ENCODE measurements at places on chromosomes 7 and 10.

DNA sequence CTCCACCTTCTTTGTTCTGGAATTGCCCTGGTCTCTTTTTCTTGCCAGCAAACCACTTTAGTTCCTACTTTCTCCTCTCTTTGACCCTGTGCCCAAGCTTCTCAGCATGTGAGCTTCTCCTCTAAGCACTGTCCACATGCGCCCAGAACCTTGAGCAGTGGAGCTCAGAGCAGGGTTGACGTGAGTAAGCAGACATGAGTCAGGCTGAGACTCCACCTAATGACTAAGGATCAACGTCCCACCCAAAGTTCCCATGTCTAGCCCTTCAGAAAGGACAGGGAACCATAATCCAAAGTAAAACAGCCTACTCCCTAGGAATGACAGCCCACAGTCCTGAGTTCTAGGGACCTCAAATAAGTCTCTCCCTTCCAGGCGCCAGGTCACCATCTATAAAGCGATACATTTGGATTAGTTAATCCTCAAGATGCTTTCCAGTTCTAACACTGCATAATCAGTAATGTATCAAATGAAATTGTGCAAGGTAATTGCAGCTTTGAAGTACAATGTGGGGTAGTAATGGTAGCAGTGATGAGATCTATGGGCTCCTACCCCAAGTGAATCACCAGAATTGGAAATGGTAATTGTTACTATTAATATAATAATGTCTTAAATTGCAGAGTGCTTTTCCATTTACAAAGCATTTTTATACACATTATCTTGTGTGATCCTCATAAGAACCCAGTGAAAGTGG is 44.5 kb downstream of the KCNMA1 start:
- peak; percentile 91 for DNase-seq

DNA sequence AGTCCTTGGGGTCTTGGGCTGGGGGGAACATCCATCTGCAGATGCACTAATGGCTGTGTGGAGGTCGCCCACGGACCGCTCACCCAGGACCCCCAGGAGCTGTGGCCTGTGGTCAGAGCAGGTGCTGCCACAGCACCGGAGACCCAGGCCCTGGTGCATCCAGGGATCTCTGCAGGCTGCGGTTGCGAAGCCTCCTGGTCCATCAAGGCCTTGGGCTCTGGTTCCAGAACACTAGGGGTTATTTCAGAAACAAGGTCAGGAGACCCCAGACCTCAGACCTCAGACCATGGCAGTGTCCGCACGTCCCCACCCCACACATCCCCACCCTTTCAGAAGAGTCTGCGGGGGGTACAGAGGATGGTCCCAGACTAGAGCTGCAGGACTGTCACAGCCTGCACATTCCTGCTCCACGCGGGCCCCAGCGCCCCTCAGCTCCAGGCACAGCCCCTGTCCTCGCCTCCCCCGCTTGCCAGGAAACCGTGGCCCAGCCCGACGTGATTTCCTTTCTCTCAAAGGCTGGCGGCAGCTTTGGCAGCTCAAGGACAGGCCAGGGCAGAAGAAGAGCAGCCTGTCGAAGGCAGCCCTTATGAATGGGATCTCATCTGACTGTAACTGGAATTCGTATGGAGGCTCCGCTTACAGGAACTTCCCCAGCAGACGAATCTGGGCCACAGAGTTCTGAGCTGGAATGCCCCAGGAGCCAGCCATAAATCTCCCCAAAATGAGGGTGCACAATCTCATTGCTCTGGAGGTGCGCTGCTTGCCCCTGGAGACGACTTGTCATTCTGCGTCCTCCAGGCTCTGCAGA is 136.2 kb upstream of the RET start:
- DNase-seq, result no peak

- peak; percentile 78 for DNase-seq
Observed at GRCh38 chr7:116672596-116673456, 830 bp downstream of the MET start.

DNA sequence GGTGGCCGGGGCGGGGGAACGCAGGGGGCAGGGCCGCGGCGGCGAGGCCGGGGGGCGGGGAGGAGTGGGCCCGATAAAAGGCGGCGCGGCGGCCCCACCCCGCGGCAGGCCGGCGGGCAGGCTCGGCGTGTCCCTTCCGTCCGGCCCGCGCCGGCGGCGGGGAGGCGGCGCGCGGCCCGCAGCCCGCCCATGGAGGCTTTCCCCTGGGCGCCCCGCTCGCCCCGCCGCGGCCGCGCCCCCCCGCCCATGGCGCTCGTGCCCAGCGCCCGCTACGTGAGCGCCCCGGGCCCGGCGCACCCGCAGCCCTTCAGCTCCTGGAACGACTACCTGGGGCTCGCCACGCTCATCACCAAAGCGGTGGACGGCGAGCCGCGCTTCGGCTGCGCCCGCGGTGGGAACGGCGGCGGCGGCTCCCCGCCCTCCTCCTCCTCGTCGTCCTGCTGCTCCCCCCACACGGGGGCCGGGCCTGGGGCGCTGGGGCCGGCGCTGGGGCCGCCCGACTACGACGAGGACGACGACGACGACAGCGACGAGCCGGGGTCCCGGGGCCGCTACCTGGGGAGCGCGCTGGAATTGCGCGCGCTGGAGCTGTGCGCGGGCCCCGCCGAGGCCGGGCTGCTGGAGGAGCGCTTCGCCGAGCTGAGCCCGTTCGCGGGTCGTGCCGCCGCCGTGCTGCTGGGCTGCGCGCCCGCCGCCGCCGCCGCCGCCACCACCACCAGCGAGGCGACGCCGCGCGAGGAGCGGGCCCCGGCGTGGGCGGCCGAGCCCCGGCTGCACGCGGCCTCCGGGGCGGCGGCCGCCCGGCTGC is at the start of gene NANOS1:
Gene NANOS1 (plus strand): TSS at position 102 of the 808 bp plus-strand sequence. CDS start 88 bp downstream, at position 190.
- DNase-seq, result no peak

DNA sequence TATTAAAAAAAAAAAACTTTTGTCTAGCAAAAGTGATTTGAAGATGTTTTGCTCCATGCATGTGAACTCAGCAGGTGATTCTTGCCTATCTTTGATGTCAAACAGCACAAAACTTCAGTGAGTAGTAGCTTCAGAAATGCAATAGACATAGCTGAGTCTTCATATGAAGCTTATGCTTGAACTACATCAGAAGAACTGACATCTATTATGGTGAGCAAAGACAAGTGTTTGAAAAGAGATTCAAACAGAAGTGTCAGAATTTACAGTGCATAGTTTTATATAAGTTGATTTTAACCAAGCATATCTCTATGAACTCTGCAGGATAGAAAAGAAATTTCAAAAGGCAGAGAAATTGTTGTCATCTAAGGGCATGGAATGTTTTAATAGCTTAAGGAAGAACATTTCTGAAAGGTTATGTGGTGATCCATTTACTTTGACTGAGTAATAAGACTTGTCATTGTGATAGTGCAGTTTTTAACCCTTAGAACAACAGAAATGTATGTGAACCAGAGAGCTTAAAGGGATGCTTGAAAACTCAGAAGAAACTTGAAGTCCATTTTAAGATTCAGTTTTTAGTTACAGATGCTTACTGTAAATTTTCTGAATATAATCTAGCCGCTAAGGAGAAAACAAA is 351.4 kb downstream of the MDFIC start:
- DNase-seq, result no peak

GRCh38 chr10:19634163-19634562 is 182.1 kb upstream of the PLXDC2 start:
- no peak for DNase-seq

- DNase-seq, result no peak
Observed at GRCh38 chr7:64990936-64991335, at the start of gene ZNF117. ZNF117 (minus strand) TSS chr7:64991036.

DNA sequence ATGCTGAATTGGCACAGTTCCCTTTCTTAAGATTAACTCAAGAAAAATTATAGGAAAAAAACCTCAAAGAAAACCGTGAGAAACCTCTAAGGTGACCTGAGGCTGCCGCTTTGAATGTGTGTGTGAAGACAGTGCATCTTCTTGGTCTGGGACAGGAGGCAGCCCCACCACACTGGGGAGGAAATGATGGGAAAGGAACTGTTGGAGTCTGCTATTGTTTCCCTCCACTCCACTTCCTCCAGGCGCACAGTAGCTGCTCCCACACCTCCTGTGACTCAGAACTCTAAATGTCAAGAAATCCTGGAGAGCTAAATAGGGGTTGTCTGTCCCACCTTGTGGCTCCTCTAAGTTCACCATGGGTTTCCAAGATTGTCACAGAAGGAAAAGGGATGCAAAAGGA is 179.4 kb downstream of the PDE1C start:
- no peak for DNase-seq

DNA sequence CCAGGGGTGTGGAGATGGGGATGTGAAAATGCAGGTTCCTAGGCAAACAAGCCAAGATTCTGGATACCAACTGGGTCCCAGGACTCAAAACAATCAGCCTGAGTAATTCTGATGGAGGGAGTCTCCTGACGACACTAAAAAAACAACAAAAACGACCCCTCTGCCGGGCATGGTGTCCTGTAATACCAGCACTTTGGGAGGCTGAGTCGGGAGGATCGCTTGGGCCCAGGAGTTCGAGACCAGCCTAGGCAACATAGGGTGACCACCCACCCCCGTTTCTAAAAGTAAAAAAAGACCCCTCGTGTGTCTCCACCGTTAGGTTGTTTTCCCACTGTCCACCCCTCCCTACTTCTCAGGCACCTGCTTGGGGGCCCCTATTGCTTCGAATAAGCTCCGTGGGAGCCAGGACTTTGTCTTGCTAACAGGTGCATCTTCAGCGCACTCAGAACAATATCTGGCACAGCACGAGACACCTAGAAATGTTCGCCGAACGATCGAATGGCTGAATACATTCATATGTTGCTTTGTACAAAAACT is 743 bp upstream of the NRF1 start:
- no peak for DNase-seq

GRCh38 chr10:128850647-128851046 is 616.4 kb upstream of the MGMT start:
- no peak for DNase-seq

- DNase-seq, result no peak
Observed at GRCh38 chr7:115145512-115145911, 223.6 kb downstream of the MDFIC start.

- no peak for DNase-seq
Observed at GRCh38 chr10:25824050-25824449, 110.0 kb upstream of the MYO3A start.

DNA sequence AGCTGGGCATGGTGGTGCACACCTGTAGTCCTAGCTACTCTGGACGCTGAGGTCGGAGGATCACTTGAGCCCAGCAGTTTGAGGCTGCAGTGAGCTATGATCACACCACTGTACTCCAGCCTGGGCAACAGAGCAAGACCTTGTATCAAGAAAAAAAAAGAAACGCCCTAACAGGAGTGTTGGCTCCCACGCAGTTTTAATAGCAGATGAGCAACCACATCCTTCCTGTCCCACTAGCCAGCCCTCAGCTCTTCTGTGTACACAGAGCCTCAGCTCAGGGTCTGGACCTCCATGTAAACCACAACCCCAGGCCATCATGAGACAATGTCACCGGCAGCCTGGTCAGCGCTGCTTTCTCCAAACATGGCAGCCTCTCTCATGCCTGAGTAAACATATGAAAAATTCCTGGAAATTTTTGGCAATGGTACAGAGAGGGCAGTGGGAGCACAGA is 108.2 kb downstream of the PIP4K2A start:
- DNase-seq, result peak; percentile 99

DNA sequence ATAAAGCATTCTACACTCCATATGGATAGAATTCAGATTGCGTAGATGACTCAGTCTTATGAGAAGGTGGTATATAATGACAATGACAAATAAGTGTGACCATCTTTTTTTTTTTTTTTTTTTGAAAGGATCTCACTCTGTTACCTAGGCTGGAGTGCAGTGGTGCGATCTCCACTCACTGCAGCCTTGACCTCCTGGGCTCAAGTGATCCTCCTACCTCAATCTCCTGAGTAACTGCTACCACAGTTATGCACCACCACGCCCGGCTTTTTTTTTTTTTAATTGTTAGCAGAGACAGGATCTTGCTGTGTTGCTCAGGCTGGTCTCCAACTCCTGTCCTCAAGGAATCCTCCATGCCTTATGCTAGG is 43.2 kb upstream of the NRP1 start:
- DNase-seq, result peak; percentile 78

DNA sequence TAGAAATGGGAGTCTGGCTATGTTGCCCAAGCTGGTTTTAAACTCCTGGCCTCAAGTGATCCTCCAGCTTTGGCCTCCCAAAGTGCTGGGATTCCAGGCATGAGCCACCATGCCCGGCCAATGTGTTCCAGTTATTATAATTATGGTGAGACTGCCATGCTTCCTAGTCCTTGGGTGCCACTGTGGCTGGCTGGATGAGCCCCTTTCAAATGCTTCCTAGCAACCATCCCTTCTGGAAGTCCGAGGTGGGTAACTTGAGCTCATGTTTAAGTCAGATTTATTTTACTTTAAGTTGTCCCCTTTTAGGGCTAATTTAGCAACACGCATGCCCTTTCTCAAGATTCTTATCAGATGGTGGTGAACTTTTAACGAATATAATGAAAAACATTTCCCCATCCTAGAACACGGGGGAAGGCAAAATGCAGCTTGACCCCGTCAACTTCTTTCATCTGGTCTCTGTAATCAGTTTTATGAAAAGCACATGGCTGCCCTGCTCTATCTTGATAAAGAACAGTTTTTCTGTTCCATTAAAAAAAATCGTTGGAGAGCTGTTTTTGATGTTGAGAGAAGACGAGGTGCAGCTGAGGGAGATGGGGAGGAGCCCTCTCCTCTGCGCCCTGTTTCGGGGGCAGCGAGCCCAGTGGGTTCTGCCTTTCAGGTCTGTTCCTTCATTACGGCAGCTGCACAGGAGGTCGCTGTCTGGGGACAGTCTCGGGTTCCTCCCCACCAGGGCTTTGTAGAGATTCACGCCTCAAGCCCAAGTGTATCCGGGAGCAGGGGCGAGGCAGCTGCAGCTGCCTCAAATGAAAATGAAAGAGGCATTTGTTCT is 61.0 kb upstream of the MKI67 start:
- DNase-seq, result no peak

DNA sequence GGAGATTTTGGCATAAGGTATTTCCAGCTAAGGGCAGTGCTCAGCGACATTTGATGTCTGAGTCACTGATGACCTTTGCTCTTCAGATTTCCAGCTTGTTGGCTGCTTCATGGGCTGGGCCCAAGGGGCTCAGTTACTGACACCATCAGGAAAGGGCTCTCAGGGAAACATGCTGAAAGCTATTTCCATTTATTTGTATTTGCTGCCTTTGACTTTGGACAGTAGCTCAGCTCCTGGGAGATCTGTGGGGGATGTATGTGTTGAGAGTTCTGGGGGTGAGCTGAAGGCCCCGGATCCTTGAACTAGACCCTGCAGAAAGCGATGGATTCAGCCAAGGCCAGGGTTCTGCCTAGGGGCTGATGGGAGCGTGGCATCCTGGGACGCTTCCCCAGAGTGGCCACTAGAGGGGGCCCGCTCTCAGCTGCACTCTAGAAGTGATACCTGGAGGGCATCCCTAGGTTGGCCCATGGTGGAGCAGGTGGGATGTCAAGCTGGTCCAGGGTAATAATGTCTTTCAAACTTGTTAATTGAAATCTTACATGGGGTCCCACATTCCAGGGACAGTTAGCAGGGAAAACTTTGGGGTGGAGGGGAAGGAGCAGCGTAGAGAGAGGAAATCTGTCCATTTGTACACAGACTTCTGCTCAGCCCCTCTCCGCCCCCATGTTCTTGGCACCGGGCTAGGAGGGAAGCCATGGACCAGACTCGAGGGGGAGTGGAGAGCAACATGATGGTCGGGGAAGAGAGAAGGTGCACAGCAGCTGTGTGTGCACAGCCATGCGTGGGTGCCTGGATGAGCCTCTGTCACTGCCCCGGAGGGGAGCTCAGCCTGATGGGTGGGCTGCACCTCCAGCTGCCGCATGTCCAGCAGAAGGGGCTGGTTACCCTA is 3.0 kb upstream of the BTBD16 start:
- DNase-seq, result peak; percentile 55

GRCh38 chr7:148382596-148382995 is 208.0 kb upstream of the C7orf33 start:
- DNase-seq, result no peak

- no peak for DNase-seq
Observed at GRCh38 chr10:2456834-2457233, 610.5 kb upstream of the PFKP start.

GRCh38 chr10:129883029-129883428 is 81.0 kb downstream of the EBF3 start:
- DNase-seq, result no peak
